CD4-positive, alpha-beta memory T cell (primary cell): ENCODE measurements at places on chromosomes 16 and 17.

- DNase-seq: no peak
These were observed 30.7 kb upstream of the RPTOR start for GRCh38 chr17:80513892-80514291.

DNA sequence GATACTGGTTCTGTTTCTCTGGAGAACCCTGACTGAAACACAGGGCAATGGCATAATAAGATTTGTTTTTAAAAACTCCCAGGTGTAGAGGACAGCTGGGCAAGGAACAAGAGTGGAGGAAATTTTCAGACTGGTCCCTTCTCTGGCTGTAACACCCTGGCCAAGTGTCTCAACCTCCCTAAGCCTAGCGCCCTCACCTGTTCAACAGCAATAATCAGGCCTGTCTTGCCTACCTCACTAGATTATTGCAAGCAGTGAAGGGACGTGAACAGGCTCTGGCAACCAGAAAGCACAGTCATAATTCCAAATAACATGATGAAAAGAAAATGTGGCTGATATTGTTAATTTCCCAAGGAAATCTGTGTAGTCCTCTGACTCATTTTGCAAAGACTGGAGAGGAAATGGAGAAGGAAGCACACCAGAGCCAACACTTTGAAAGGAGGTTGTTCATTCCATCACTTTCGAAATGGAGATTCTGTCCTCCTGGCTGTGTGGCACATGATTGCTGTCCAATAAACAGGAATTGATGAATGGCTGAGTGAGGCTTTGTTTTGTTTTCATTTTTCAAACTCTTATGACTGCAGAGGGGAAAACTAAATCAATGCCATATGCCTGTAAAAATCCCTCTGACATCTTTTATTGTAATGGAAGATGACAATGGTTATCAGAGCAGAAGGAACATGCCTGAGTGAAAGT, 87.5 kb upstream of the HLF start:
- no peak for DNase-seq

DNA sequence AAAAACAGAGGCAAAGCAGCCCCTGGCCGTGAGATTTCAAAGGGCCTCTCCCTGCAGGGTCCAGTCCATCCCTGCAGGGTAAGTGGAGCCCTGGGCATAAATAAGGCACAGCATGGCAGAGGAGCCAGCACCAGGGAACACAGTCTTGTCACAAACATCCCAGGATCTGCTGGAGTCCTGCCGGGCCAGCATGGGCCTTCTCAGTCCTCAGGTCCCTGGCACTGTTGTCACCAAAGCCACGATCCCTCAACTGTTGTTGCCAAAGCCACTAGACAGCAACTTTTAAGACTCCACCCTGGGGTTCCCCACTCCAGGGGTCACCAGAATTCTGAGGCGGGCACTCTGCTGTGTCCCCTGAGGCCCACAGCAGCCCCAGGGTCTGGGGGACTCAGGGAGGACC, 47.8 kb upstream of the BAHCC1 start:
- no peak for DNase-seq

GRCh38 chr17:21458054-21458453, 81.9 kb downstream of the KCNJ12 start:
- no peak for DNase-seq

- no peak for DNase-seq
These were observed 446.6 kb downstream of the KCNJ18 start for GRCh38 chr17:22138861-22139469.

DNA sequence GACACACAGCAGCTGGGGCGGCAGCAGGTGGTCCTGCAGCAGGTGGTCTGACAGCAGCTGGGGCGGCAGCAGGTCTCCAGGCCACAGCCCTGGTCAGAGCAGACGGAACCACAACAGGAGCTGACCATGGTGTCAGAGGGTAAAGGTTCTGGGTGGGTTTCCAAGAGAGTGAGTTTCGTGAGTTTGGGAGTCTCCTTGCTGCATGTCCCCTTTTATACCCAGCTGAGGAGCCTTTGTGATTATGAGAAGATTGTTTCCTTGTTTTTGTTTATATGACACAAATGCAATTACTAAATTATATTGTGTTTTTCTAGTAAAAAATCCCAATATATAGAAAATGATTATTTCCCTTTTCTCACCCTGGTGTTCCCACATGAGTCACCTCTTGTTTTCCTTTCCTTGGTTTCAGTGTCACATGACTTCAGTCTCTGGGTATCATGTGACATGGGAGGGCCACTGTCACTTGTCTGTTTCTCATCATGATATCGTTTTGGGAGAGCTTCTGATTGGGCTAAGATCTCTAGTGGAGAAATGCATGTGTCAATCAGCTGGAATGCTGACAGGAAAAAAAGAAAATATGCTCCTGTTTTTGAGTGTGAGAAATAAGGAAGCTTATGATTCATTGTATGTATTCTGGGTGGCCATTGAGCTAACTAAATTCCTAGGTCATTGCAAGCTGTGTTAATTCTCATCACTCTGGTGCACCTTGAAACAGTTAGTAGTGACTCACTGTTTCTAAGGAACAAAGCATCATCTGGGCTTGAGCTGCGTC, at the start of gene KRTAP4-6:
Gene KRTAP4-6 (minus strand): TSS at position 185 of the 772 bp plus-strand sequence. CDS start 57 bp downstream, at position 128.
- DNase-seq: no peak

- DNase-seq: no peak
These were observed 46.3 kb downstream of the COG7 start for GRCh38 chr16:23406546-23407240.

DNA sequence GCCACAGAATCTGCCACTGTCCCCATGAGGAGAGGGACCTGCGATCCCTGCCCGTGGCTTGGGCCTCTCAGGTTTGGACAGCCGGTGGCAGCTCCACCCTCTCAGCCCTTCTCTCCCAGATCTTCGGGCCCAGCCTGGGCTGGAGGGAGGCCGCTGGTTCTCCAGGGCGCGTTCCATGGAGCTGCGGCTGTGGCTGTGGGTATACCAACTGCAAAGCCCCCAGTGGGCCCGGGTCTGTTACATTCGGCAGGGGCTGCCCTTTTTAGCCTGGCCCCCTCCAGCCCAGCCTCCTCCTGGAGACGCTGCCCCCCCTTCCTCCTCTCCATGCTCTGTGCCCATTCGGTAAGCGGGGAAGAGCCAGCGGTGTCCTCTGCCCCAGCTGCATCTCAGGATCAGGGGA, 64.7 kb upstream of the ZNF469 start:
- DNase-seq: no peak

DNA sequence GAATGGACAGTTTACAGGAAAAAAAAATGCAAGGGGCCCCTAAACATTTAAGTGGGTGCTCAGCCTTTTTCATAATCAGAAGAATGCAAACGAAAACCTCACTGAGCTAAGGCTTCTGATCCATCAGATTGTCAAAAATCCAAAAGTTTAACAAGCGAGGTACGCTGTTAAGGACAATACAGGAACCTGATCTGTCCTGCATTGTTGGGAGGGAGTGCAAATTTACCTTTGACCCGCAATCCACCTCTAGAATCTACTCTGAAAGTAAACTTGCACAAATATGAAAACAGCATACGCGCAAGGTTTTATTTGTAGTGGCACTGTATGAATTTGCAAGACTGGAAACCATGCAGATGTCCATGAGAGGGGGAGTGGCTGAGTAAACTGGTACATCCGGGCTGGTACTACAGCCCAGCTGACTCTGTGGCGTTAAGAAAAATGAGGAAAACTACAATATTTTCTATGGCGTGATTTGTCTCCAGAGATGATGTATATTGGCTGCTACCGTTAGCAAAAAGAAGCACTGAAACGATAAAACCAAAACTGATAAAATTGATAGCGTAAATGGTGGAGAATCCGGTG, 28.8 kb upstream of the ST6GALNAC1 start:
- DNase-seq: no peak

DNA sequence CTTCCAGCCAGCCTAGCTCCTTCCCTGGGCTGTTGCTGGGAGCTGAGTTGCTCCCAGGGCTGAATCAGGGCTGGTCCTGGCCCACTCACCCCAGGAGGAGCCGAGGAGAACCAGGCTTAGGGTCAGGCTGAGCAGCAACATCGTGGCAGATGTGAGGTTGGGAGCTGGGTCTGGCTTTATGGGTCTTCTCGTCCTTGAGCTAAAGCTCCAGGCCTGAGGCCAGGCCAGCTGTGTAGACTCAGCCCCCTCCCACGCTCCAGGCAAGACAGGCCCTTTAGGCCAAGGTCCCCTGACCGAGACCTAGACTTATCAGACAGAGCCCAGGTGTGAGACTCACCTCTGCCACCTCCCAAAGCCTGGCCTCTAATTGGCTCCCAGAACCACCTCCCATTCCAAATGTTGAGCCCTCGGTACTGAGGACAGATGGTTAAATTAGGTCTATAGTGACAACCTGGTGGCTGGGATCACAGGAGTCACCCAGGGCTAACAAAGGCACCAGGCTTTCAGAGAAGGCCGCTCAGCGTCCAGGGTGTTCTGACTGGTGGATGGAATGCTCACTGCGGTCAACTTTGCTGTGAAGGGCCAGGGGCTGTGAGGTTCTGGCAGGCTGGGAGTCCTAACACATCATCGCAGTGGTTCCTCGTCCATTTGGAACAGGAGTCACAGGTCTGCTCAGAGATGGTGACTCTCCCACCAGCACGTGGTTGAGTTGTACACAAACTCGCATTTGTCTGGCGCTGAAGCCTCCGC, at the start of gene CTRL:
Gene CTRL (minus strand): TSS at position 151 of the 750 bp plus-strand sequence. CDS start 10 bp downstream, at position 141.
- no peak for DNase-seq

DNA sequence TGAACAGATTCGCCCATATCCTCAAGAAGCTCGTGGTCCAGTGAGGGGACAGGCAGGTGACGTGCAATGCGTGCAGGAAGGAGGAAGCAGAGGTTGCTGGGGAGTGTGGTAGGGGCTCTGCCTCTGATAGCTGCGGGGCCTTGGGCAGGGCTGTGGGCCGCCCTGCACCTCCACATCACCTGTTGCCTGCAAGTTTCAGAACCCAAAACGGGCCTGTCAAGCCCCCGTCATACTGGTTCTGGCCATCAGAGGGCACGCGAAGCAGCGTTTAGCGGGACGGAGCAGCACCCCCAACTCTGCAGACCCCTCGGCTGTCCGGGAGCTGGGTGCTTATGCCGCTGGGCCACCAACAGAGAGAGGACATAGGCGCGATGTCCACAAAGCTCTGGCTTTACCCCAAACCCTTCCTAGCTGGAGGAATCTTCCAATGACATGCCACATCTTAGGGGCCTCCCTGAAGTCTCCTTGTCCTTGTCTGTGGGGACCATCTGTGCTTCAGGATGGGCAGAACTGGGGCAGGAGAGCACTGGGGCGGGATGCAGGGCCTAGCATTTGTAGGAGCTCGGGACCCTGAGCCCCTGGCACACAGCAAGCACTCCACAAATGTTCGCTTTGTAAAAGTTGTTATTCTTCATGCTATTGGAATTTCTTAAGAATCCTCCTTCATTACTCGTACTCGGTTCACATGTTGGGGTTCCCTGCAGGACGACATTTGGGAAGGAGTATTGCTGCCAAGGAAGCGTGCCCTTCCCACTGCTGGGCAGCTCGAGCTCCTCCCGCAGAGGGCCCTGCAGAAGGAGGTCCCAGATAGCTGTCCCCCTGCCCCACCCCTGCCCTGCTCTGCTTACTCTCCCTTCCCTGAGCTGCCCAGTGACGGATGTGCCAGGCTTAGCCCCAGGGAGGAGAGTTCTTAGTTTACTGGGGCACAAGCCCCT, 64.3 kb downstream of the CNGB1 start:
- DNase-seq: peak; percentile 9

DNA sequence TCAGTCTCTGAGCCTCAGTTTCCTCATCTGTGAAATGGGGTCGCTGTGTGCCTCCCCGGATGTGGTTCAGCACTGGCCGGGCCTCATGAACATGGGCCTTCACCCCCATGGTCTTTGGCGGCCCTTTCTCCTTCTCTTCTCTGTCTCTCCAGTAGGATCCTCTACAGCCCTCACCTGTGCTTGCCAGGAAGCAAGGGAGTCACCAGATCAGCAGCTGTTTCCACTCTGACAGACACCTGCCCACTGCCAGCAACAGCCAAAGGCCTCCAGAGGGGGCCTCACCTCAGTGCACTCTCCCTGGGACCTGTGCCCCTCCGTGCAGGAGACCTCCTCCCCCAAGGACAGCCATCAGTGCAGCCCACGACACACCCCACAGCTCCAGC, 89.4 kb downstream of the C16orf78 start:
- no peak for DNase-seq

GRCh38 chr16:75798714-75799113, 72.4 kb upstream of the CPHXL start:
- no peak for DNase-seq

DNA sequence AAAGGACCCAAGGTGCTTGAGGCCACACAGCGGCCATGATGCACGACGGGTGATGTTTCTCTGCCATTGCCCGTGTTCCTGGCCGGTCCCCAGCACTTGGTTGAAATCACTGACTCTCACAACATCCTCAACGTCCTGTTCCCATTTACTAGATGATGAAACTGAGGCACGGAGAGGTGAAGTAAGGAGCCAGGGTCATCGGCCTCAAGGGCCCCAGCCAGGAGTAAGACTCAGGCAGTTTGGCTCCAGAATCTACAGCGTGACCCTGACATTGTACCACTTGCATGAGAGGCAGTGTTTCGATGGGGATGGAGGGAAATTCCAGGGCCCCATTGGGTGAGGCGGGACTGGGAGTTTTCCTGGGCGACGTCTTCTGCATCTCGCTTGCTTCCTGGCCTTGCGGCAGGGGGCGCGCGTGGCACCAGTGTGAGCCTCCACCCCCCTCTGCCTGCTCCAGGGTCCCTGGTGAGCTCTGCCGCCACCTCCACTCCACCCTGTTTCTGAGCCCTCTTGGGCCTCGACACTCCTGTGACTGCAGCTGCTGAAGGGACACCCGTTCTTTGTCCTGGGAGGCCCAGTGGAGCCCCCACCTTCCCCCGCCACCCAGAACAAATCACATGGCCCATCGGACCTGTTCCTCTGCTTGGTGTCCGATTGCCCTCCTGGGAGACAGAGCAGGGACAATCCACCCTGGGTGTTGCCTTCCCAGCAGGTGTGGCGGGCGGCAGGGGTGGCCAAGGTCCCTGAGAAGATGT, 133.0 kb upstream of the GSE1 start:
- peak; percentile 13 for DNase-seq

- no peak for DNase-seq
These were observed 64.5 kb upstream of the RBFOX1 start for GRCh38 chr16:7268182-7268581.

DNA sequence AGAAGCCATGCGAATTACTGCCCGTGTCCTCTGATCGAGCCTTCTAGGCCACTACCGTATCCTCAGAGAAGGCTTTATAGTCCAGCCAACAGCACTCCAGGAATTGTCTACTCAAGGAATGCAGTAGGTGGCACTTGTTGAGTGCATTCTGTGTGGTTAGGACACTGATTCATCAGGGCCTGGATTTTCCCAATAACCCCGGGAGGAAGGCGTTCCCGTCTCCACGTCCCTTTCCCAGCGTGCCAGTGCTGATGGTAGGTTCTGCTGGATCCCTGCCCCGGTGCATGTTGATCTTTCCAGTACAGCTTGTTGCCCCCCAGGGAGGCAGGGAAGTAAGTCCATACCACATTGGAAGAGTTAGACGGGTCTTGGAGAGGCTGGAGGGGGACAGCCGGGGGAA, 122.2 kb downstream of the RPTOR start:
- no peak for DNase-seq

DNA sequence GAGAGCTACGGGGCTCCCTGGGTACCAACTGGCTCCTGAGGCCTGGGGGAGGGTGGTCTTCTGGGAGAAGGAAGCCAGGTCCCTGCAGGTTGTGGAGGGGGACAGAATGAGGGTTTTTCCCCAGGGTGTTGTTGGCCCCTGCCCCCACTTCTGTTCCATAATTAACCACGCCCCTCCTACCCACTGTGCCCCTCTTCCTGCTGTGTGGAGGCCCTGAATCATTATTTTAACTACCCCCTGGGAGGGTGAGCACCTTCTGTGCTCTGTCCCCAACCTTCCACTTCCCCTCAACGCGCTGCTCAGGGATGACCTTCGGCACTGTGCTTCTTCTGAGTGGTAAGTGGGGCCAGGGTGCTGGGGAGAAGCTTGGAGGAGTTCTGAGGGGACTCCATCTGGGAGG, at the start of gene ITGAD:
Gene ITGAD (plus strand): TSS at position 280 of the 400 bp plus-strand sequence. CDS start 26 bp downstream, at position 306.
- no peak for DNase-seq

- DNase-seq: no peak
These were observed 107.8 kb downstream of the GNAO1 start for GRCh38 chr16:56298948-56299596.
